ENCODE measurements at places on chromosomes 3 and 15.

GRCh38 chr3:111608383-111608782, 13.2 kb upstream of the ZBED2 start:
- DNase-seq: no peak

DNA sequence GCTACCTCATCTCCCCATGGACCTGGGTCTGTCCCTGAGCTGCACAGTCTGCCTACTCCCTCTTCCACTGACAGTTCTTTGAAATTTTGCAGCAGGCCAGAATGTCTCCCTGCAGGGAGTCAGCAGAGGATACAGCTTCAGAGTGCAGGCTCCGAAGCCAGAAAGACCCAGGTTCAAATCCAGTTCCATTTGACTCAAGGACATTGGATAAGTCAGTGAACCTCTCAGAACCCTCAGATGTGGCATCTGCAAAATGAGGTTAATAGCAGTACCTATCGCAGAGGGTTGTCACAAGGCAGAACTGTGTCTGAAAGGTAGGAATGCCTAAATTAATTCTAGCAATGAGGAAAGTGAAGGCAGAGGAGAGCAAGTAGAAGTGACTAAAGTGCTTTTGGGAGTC, 244.4 kb upstream of the TRIM42 start:
- DNase-seq: no peak

- no peak for DNase-seq
These were observed 6.9 kb upstream of the TNFSF10 start for GRCh38 chr3:172530101-172530561.

- no peak for DNase-seq
These were observed 5.0 kb upstream of the EPHB1 start for GRCh38 chr3:134790065-134790464.

GRCh38 chr3:25594007-25594502, 70.7 kb downstream of the TOP2B start:
- DNase-seq: no peak

DNA sequence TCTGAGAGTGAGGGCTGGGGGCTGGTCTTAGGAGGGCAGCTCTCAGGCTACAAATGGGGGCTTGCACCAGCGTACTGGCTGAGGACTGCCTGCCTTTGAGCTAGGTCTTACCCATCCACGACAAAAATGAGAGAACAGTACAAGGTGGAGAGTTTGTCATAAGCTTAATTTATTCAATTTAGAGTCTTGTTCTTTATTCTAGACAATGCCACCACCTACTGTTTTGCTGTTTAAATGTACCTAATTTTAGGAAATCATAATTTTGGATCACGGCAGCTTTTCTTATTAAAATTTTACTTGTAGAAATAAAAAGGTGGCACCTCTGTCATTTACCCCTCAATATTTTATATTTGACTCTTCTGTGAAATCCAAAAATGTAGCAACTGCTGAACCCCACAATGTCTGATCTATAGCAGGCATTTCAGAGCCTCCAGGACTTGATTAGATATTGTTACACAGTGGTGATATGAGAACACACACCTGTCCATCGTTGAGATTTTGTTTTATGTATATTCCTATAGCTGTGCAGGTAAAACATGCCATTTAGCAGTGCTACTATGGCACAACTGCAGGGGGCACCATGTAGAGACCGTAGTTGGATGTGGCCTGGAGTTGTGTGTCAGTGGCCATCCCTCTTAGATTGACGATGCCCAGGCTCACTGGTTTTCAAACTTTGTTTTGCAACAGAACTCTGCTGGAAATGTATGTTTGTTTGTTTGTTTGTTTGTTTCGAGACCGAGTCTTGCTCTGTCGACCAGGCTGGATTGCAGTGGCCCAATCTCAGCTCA, 88.6 kb downstream of the SLCO3A1 start:
- DNase-seq: no peak

DNA sequence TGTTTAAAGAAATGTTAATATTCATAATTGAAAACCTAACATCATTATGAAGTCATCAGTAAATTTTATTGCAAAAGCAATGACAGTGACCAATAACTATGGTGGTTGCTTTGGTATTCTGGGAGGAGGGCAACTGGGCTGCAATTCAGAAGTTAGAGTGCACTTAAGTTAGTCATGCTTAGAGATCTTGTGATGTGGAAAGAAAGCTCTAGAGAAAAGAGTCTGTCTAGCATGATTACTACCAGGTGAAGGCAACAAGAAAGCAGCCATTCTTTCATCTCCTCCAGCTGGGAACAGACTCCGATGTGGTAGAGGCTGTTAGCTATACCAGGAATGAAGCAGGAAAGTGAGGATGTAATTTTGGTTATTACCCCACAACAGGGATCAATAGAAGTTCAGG, 625.6 kb downstream of the SI start:
- DNase-seq: no peak

GRCh38 chr3:47010910-47011309, 31.4 kb downstream of the NBEAL2 start:
- DNase-seq: no peak

- DNase-seq: no peak
These were observed 76.2 kb downstream of the SETD5 start for GRCh38 chr3:9473496-9474065.

GRCh38 chr3:107727102-107727501, 204.3 kb downstream of the BBX start:
- no peak for DNase-seq

DNA sequence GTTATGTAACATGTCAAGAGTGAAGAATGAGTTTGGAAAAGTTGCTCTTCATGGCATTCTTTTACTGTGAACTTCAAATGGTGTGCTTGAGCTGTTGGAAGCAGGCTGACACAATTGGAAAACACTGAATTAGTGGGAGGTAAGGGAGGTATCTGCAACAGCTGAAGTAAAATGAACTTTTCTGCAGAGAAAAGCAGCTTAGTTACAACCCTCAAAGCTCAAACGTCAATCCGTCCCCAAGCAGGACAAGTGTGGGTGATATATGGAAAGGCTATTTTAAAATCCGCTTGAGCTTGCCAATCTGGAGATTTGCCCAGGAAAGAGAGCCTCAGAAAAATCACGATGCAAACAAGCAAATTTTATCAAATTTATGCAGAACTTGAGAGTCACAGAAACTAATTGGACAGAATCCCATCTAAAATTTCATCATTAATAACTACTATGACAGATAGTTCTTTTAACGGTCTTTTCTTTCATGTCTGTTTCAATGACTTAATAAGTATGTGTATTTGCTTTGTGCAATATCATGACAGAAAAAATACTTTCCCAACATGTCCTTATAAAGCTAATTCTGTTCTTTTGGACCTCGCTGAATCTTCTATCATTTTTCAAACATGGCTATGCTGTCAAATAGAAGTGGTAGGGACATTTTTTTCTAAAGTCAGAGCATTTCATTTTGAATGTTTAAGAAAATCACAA, 266.6 kb upstream of the SLITRK3 start:
- DNase-seq: no peak

- DNase-seq: no peak
These were observed 269.4 kb upstream of the PEX5L start for GRCh38 chr3:180306155-180306554.

GRCh38 chr3:130839813-130840212, 54.1 kb upstream of the ATP2C1 start:
- DNase-seq: no peak

GRCh38 chr3:73094129-73094528, 32.7 kb downstream of the EBLN2 start:
- DNase-seq: no peak

DNA sequence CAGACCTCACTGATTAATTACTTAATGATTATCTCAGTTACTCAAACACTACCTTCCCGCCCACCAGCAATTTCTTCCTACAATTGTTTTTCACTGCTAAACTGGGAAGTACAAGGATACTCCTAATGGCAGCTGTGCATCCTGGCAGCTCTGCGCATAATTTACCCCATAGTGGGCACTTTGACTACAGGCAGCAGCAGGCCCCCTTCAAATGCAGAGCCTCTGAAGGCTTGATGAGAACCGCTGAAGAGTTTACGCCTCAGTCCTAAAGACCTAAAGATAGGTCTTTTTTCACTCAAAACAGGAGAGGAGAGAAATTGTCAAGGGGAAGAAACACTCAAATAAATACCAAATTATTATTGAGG, 10.7 kb downstream of the CCDC32 start:
- DNase-seq: no peak

DNA sequence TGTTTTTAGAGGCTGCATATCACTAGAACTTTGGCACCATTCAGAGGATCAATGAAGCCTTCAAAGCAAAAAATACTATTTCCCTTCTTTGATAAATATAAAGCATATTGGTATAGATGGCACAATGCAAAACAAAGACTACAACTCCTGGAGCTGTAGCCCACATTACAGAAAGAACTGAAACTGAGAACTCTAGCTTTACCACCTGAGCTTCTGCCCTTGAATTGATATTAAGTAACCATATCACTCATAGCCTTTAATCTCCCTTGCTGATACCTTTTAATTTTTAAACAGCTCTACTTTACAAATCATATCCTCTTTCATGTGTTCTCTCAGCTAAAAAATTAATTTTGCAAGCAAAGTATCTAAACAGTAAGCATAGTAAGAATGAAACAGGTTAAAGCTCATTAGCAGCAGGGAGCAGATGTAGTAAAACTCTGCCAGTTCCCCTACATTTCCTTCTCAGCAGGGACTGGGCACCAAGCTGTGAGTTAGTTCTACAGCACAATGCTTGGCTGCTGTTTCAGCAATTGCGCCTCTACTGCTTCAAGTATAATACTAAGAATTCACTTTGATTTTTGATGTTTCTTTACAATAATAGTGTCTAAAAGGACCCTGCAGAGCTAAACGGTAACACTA, 97.9 kb upstream of the NANOGP8 start:
- no peak for DNase-seq

- DNase-seq: no peak
These were observed 293.1 kb upstream of the CHRM5 start for GRCh38 chr15:33675246-33675645.

- no peak for DNase-seq
These were observed 36.5 kb downstream of the CDV3 start for GRCh38 chr3:133610031-133610430.

GRCh38 chr3:7307410-7307809, 446.5 kb downstream of the GRM7 start:
- DNase-seq: no peak

GRCh38 chr3:41350441-41350840, 151.1 kb downstream of the CTNNB1 start:
- no peak for DNase-seq

- no peak for DNase-seq
These were observed 771.3 kb downstream of the AGBL1 start for GRCh38 chr15:86850939-86851338.

DNA sequence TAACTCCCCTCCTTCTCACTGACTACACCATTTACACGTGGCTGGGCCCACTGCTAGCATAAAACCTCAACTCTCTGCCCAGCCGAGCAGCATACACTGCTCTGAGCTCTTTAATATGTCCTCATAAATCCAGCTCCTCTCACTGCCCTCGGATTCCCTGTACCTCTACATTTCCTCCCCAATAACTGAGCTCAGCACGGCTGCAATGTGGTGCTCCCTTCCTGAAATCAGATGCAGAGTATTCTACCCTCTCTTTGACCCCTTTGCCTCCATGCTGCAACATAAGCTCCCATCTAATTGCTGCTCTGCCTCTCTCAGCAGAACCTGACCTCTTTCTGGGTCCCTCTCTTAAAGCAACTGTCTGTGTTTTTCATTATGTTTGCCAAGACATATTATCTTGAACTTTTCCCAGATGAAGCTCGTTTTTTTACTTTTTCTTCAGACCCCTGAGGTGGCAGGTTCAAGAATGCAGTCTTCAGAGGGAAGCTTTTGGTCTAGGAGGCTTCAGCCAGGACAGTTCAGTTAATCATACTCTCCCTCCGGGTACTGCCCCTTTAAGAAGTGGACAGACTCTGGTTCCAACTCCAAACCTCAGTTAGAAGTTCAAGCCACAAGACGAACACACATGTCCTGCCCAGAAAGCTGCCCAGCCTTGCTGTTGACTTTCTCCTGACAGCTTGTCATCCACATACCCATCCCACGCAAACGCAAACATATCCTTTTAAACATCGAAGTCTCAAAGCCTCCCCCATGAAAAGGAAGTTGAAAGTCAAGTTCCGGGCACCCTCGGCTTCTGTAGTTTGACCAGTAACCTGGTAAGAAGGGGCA, 81.1 kb upstream of the NEO1 start:
- no peak for DNase-seq

GRCh38 chr3:174442302-174442682, 416.8 kb upstream of the NAALADL2 start:
- no peak for DNase-seq

DNA sequence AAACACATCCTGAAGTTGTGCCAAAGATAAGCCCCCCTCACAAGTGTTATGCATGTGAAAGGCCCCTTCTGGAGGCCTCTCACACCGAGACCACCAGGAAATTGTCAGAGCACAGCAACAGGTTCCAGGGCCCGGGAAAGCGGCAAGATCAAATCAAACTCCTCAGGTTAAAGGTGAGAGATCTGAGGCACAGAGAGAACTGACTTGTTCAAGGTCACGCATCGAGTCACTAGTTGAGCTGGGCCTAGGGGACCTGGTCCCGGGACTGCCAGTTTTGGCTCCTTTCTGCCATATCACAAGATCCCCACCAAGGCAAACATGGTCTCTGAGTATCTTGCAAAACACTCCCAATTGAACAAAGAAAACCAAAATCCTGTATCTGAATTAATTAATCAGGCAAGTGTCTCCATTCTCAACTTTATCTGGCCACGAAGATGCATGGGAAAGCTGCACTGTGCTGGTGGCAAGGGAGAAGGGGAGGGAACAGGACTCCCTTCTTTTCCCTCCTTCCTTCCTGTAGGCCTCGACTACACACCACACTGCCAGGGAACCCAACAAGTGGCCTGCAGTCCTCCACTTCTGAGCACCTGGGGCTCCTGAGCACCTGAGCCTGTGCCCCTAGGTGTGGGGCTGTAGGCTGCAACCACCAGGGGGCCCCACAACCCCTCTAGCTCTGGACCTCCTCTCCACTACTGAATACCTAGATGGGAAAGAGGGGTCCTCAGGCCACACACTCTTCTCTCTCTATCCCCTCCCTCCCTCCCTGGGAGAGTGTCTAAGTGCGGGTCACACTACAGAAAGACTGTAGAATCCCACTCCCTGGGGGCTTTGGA, 37.3 kb downstream of the ANP32A start:
- DNase-seq: no peak

- no peak for DNase-seq
These were observed at the start of gene CIDEC for GRCh38 chr3:9879830-9880549. TSS of gene CIDEC (minus strand) at chr3:9880253. CDS start at chr3:9878486, 1,767 bp downstream.

DNA sequence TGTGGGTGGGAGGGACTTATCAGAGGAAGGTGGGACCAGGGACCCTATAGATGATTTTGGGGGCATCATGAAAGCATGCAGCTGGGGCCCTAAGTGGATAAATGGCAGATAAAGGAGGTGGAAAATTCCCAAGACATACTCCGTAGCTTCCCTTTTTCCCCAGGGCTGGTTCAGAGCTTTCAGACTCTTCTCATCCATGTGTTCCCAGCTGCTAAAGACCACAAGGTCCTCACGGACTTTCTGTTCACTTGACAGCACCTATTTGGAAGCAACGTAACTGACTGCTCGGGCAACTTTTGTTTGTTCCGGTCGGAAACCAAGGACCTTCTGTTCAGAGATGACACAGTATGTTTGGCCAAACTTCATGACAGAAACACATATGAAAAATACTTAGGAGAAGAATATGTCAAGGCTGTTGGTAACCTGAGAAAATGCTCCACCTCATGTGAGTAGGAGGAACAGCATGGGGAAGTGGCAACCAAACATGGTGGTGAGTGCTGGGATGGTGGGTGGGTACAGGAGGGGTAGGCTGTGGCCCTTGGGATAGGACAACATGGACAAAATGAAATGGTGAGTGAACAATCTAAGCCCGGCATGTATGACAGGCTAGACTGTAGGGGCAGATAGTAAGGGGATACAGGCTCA, 28.7 kb upstream of the SRPRB start:
- DNase-seq: no peak

GRCh38 chr3:77693147-77693546, 653.2 kb downstream of the ROBO2 start:
- no peak for DNase-seq
